ENCODE measurements at places on chromosomes 16 and 17.

DNA sequence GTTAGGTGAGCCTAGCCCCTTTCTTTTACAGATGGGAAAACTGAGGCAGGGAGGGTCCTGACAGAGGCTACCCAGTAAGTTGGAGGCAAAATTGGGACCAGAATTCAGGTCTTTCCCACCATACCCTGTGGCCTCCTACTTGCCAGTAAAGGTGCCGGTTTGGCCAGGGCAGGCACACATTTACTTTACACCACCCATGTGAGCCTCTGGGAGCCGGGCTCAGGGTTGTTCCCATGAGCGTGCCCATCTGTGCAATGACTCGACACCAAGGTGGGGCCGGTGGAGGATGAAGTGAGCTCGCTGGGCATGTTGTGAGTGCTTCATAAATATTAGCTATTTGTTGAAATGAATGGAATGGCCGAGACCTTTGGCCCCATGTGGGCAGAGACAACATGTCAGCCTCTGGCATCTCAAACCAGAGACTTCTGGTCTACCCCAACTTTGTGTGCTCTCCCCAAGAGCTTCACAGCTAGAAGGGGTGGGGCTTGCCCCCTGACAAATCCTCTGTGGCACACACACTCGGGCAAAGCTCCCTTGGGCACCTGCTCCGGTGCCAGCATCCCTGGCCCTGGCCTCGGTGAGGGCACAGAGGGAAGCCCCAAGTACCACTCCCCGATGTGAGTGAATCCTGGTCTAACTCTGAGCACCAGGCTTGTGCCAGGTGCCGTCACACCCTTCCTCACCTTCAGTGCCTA is 60.1 kb downstream of the SRCIN1 start:
- DNase-seq = no peak

DNA sequence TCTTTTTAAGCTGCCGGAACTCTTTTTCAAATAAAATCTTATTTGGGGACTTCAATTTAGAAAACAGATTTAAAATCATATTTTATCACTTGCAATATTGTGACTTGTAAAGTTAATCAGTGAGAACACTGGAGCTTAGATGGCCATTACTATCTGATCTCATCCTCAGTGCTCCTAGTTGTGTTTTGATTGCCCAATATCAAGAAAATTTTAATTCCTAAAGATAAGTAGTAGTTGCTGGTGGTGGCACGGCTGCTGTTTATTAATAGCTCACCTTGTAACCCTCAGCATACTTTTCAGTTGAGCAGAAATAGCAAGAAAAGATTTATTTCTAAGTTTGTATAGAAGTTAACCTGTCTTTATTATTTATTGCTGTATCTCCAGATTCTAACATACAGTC is 124.0 kb downstream of the NLK start:
- no peak for DNase-seq

DNA sequence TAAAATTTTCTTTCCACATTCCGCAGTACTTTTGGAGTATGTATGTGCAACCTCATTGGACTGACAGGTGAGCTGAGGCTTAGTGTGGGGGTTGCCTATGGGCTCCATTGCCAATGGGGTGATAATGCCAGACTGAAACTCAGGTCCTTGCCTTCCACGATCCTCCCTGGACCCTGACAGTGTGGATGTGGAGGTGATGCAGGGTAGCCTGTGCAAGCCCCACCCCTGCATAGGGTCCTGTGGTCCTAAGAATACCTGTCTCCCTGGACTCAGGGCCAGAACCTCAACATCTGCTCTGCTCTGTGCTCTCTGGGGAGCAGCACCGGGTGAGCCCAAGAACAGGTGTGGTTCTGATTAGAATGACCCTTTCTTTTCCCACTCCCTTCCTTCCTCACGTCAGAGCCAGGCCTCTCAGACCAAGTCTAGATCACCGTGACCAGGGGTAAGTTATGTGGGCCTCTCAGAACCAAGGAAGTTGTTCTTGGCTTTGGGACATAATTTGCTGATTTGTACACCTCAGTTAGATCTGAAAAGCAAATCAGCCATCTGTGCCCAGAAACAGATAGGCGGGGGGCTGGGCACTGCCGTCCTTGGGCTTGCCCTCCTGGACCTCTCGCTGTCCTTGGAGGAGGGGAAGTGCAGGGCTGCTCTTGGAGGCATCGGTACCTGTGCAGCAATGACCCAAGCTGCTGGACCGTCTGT is 8.4 kb upstream of the TNS4 start:
- DNase-seq = no peak

DNA sequence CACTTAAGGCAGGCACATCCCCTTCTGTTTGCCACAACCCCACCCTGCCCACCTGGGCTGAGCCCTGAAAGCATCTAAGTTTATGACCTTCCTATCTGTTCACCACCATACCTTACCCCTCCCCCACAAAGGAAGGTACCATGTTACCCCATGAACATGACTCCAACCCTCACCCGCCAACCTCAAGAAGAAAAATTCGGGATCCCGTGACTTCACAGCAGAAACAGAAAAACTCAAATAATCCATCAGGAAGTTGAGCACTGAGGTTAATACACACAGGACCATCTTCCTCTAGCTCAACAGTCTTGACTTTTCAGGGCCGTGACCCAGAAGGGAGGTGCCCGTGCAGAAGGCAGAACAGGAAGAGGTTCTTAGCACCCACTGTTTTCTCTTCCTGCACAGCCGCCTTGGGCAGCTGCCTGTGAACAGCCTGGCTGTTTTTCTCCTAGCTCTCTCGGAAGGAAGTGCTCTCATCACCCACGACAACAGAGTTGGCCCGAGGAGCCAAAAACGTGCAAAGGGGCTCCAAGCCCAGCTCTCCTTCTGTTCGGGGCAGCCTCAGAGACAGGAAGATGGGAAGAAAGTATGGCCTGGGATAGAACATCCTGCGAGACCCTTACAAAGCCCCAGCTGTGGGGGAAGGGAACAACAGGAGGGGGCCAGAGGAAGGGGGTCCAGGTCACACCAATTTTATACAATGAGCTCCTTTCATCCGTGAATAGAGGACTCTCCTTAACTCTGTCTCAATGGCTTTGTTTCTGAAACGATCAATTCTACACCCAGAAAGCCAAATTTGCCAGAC is 101.1 kb downstream of the XYLT1 start:
- DNase-seq = peak; percentile 79

DNA sequence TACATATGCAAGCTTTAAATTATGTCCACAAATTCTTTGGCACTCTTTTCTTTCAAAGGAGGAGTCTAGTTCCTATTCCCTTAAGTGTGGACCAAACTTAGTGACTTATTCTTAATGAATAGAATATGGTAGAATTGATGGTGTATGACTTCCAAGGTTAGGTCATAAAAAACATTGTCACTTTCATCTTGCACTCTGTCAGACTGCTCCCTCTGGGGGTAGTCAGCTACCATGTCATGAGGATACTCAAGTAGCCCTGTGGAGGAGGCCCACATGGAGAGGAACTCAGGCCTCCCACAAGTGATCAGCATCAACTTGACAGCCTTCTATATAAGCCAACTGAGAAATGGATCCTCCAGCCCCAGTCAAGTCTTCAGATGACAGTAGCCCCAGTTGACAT is 58.0 kb upstream of the SCNN1B start:
- DNase-seq = no peak

DNA sequence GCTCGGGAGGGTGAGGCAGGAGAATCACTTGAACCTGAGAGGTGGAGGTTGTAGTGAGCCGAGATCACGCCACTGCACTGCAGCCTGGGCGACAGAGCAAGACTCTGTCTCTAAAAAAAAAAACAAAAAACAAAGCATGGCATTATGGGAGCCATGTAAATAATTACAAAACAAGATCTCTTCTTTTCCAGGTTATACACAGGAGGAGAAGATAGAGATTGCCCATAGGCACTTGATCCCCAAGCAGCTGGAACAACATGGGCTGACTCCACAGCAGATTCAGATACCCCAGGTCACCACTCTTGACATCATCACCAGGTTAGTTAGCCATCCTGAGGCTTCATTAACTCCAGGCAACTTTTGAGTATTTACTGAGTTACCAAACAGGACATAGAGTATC is 52.1 kb upstream of the ABCC11 start:
- DNase-seq = no peak

- DNase-seq = no peak
Observed at GRCh38 chr16:11205754-11206581, 50.0 kb downstream of the SOCS1 start.

- no peak for DNase-seq
Observed at GRCh38 chr17:32802306-32802705, 74.6 kb downstream of the MYO1D start.

DNA sequence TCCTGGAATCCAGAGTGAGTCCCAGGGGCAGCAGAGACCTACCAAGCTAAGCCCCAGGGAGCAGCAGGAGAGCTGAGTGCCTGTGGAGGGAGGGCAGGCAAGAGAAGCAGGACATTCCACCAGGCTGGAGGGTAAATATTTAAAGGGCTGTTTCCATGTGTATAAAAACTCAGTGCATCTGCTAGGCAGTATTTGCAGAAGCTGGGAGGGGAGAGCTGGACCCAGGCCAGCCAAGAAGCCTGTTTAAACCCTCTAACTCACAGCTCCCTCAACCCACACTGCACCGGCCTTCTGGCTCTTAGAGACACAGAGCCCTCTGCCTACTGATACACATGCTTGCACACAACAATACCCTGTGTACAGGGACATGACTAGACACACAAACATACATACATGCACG is 22.5 kb upstream of the TMEM132E start:
- no peak for DNase-seq

DNA sequence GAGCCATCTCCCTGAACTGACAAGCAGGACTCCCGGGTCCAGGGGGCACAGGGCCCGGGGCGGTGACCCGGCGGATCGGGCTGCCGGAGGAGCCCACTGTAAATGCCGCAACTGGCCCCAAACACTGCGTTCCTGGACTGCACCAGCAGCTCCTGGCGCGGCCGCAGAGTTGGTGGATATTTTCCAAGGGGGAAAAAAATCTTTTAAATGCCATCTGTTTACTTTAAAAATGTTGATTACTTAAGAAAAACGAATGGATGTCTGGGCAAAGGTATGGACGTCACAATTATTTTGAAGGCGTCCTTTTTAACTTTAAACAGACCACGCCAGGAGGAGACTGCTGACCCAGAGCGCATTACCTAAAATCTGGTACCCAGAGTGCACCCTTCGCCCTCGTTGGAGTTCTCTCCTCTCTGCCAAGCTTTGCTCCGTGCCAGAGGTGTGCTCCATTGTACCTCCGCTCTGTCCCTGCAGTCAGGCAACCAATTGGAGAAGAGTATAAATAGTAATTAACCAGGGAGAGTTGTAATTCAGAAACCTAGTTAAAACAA is 3.4 kb downstream of the HS3ST3B1 start:
- DNase-seq = no peak

- peak; percentile 3 for DNase-seq
Observed at GRCh38 chr16:78005881-78006280, 16.5 kb upstream of the CLEC3A start.

GRCh38 chr17:39071573-39071972 is 79.9 kb downstream of the PLXDC1 start:
- no peak for DNase-seq

GRCh38 chr17:78337244-78338109 is 22.4 kb downstream of the SOCS3 start:
- DNase-seq = no peak

DNA sequence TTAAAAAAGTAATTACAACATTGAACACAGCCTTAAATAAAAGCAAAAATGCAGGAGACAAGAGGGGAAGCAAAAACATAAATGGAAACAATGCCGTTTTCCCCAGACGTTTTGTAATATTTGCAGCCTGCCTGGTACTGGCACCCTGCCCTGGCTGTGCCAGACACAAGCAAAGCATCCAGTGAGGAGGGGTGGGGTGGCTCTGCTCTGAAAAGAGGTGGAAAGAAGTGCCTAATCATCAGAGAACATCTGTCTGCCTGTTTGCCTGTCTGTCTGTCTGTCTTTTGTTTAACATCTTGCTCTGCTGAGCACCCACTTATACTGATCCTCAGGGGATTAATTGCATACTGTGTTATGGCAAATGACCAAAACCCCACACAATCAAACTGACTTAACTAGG is 62.7 kb downstream of the C16orf82 start:
- DNase-seq = no peak

DNA sequence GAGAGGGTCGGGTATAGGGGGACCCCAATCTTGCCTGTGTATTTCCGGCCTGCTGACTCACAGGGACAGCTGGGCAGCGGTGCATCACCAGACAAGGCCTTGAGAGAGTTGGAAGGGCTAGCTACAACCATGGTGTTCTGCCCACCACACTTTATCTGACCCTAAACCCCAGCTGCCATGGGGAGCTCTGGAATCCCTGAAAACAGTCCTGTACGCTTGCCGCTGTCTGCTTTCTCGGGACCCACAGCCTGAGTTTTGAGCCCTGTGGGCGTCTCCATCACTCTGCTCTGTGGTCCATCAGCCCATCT is 100.4 kb upstream of the GSE1 start:
- DNase-seq = no peak

GRCh38 chr16:79360267-79360666 is 240.3 kb downstream of the MAF start:
- no peak for DNase-seq

DNA sequence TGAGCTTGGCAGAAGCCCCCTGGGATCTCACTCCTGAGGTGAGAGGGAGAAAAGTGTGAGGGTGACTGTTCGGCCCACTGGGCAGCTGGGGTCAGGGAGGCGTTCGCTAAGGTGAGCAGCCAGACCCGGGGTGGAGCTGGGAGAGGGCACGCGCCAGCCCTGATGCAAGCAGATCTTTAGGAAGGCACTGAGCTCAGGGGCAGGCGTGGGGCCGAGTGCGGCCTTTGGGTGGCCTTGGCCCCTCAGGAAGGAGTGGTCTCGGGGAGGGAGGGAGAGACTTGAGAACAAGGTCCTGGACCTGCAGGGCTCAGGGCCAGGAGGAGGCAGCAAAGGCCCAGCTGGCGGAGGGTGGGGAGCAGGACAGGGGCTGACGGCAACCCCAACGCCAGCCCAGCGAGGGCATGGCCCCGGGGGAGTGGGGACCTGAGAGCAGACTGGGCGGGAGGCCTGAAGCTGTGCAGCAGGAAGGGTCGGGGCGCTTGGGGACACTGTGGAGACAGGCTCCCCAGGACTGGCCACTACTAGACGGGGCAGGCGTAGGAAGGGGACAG is 14.5 kb upstream of the WDR45B start:
- DNase-seq = no peak

GRCh38 chr16:20906341-20907255 is 6.0 kb downstream of the LYRM1 start:
- DNase-seq = no peak

- no peak for DNase-seq
Observed at GRCh38 chr17:28475151-28475900, 1.9 kb downstream of the SLC13A2 start.

GRCh38 chr17:55889271-55889670 is 138.4 kb downstream of the PCTP start:
- no peak for DNase-seq

- no peak for DNase-seq
Observed at GRCh38 chr17:28057731-28058246, 15.3 kb downstream of the NLK start.

DNA sequence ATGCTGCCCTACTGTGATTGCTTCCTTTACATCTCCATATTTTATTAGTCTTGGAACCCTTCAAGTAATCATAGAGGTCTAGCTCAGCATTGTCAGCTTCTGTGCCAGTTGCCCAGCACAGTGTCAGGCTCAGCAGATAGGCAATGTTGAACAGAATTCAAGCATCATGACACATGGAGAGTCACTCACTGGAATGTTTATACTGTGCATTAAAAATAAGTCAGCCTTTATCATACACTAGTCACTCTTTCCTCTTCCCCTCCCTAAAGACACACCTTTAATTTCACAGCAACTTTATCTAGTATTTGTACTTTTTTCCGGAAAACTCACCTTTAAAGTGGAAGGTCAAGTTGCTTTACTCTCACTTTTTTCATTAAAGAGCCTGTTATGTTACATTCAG is 253.8 kb upstream of the CDH11 start:
- no peak for DNase-seq
